ENCODE measurements at places on chromosomes 12 and 14. TPM values are rescaled to one million over a fixed set of nuclear protein-coding genes. Genes with fewer than 3 reads are reported as not detected.
A peak's percentile ranks its signal among the peaks of the same experiment; 100 is the strongest.

The USP44 gene
- not detected for total RNA-seq

GRCh38 chr12:90393089-90393488 lies 561.9 kb downstream of the CCER1 start:
- DNase-seq: no peak

- no peak for DNase-seq
Observed at GRCh38 chr12:116153983-116154382, 123.5 kb downstream of the MED13L start.

GRCh38 chr12:70077441-70077840 lies 165.8 kb upstream of the CNOT2 start:
- no peak for DNase-seq

The BCL11B gene
- total RNA-seq: 0.14 TPM

DNA sequence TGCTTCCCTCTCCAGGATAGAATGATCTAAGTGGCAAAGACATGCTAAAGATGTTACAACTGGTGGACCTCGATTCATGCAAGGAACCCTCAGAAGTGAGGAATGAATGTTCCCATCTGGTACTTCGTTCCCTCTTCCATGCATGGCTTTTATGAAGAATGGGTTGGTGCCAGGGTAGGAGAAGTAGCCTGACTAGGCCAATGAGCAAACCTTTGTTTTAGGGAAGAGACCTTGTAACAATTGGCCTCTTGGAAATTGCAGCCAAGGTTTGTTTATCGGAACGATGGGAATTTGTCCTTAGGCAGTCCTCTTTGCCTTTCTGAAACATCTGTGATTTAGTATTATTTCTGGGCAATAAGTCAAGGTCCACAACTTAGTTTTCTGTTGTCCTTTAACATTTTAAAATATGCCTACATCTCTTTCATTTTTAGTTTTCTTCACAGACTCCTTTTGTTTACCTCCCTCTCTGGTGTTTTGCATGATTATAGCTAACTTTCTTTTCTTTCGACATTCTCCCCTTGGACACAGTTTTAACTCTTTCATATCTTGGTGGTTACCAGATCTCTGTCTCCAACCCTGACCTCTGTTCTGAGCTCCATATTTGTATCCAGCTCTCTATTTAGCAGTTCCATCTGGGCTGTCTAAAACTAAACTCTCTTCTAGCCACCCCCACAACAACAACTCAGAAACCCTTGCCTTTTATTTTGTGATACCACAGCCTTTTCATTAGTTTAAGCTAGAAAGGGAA lies 70.0 kb downstream of the DIP2B start:
- DNase-seq: peak; percentile 62

DNA sequence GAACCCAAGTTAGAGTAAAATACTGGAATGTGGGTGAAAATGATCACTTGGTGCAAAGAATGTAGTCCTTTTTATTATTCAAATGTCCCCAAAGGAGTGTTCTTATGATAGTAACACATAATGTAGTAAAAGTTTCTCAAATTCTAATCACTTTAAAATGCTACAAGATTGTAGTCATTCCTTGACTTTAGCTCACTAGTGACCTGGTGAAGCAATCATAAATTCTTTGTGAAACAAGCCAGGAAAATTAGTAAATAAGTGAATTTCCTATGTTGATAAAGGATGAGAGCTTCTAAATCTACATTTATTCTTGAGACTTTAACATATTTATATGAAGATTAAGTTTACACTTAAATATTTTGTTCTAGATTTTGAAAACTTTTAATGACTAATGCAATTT lies 30.7 kb upstream of the SLC17A8 start:
- DNase-seq: no peak

The KRT72 gene
- total RNA-seq: not detected

GRCh38 chr12:806200-806791 lies 53.9 kb downstream of the WNK1 start:
- no peak for DNase-seq

DNA sequence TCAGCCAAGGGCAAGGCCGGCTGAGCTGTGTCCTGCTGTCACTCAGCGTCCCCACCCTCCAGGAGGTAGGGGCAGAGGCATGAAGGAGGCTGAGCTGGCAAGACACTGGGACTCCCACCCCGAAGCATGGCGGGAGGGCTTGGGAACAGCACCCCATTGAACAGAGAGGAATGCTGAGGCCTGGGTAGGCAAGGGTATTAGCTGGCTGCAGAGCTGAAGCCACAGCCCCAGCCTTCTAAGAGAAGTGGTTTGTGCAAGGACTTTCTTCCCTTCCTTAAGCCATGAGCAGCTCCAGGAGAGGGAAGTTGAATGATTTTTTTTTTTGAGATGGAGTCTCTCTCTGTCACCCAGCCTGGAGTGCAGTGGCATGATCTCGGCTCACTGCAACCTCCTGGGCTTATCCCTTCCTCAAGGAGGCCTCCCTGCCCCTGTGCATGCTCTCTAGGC lies 6.6 kb upstream of the CFAP73 start:
- no peak for DNase-seq

DNA sequence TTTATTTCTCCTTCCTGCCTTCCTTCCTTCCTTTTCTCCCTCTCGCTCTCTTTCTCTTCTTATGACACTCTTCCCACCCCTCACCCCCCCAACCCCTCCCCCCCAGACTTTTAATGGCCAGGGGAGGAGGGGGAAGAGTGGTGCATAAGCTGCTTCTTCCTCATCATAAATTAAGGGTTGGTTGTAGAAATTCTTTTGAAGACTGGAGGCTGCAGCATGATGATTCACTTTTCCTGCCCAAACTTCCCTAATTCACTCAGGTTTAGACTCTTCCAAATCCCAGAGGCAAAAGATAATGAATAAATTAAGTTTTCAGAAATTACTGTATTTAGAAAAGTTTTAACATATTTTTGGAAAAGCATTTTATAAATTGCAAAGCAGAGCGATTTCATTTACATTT lies 58.2 kb downstream of the GRIP1 start:
- no peak for DNase-seq

DNA sequence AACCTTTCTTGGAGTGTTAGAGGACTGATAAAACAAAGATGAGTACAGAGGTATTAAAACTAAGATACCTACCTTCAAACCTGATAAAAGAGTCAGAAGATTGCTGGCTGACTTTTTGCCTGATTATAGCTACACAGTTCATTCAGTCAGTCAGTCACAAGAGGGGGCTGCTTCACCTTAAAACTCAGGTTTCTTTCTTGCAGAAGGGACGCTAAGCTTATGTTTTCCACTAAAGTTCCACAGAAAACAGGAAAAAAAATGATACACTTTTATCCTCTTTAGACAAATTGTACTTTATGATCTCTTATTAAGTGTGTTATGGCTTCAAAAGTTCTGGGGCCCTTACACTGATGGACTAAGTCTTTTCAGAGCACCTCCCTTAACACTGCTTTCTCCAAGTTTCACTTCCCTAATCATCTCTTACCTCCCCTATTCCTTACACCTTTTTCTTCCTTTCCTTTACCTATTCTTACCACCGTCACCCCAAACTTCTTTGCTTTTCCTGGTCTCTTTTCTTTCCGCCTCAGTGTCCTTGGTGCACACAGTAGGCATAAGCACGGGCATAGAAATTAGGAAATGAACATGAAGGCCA lies 448.7 kb upstream of the OR4E1 start:
- DNase-seq: no peak

The HELB gene
- total RNA-seq: 2.0 TPM

GRCh38 chr12:5588176-5588575 lies 156.3 kb downstream of the NTF3 start:
- DNase-seq: peak; percentile 7

DNA sequence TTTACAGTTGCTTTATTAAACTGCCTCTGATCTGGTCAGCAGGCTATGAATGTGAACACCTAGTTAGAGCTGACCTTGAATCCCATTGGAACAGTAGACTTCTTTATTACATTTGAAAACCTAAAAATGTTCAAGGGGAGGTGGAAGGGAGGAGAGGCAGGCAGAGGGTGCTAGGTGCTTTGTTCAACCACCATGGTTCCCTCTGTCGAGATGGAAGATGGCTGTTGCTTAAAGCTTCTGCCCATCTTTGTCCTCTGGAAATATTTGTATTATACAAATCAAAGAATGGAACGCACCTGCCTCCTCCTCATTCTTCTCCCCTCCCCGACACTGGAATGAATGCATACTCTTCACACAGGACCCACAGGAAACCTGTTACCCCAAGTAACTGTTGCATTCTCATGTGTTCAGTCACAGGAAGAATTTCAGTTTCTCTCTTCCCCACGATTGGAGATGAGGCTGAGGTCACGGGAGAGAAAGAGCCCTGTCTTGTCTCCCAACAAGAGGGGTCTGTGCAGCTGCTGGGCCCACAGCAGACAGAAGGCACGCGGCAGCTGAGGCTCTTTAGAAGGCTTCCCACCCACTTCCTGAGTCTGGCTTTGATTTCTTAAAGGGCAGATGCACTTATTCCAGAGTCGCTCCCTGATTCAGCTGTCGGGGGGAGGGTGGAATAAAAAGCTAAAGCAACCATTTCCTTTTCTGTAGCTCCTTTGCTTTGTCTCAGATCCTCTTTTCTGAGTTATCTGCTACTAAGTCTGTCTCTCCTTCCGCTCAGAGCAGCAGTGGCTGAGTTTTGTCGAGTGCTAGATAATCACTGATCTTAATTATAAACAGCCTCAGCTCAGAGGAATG lies 217.9 kb upstream of the BTG1 start:
- peak; percentile 3 for DNase-seq

DNA sequence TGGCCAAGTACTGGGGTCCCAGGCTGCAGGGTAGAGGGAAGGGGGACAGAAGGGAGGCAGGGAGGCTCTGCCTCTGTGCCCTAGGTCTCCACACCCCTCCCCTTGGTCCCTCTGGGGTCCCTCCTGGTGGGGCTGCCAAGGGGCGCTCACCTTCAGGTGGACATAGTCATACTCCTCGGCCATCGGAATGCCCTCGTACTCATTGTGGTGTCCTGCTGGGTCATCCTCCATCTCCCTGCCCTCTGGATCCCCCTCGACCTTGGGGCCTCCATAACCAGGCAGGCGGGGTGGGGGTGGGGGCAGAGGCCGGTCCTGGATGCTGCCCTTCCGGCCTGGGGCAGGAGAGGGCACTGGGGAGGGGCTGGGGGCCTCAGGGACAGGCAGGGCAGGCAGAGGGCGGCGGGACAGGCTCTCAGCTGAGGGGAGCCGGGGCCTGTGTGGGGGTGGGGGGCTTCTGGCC lies 5.8 kb downstream of the EFS start:
- DNase-seq: no peak

GRCh38 chr14:91125271-91125660 lies 11.4 kb downstream of the DGLUCY start:
- no peak for DNase-seq

GRCh38 chr12:110718222-110718908 lies 24.3 kb downstream of the PPP1CC start:
- no peak for DNase-seq

The RECQL gene
- total RNA-seq: 34.9 TPM

GRCh38 chr14:61749867-61750266 lies 12.4 kb upstream of the SNAPC1 start:
- DNase-seq: no peak

DNA sequence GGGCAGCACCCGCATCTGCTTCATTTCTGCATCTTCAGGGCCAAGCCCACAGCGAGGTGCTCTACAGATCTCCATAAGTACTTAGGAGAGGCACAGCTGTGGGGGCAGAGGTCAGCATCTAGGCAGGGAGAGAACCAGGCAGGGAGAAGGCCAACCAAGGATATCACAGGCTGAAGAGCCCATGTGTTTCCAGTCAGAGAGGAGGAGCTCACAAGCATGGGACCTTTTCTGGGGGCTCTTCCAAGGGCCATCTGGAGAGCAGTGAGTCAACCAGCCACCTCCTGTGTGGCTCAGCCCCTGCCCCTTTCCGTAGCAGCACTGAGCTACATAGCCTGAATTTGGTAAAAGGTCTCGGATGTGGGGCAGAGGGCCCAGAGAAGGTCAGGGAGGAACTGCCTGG lies 78.5 kb downstream of the ARL6IP4 start:
- DNase-seq: no peak

GRCh38 chr12:126772171-126772864 lies 1494.7 kb upstream of the TMEM132C start:
- DNase-seq: peak; percentile 24

DNA sequence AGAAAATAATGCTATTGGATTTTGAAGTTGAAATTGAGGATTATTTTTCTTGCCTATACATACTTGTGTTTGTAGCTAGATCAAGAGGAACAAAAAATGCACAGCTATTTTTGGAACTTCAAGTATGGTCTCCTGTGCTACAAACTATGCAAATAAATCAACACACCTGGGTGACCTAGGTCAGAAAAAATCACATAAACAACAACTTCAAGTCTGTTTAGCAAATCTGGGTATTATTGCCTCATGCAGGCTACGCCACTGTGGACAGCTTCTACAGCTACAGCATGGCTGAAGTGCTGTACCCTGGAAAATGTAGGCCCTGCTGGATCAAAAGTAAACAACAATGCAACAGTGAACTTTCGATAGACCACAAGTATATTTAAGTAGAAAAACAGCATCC lies 87.5 kb downstream of the SLC6A15 start:
- DNase-seq: no peak

All from HFFc6 (cell line).